ENCODE measurements at places on chromosomes 6 and 20.

DNA sequence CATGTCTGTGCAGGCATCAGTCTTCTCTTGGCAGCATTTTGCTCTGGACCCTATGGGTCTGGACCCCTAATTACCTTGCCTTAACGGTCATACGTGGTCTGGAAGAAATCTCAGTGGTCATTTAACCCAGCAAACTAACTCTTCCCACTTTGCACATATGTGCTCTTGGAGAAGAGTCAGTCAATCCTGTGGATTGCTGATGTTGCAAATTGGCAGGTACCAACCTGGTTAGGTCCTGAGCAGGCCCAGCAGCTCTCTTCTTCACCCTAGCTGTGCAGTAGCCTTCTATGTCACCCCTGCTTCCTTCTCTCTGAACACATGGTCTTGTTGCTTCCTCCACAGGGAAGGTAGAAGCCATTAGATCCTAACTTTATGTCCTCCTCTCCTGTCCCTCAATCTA is 1.6 kb downstream of the CEP43 start:
- H3K27me3 ChIP-seq = no peaks in the 10 kb centered on the region
- H3K4me1 ChIP-seq = peaks cover 56% of the 10 kb centered on the region
- H3K27ac ChIP-seq = no peak overlapping the region
- DNase-seq = no peak
- peak overlapping the region; percentile 84 for H3K4me3 ChIP-seq
- peaks cover 6% of the 10 kb centered on the region for H3K36me3 ChIP-seq

DNA sequence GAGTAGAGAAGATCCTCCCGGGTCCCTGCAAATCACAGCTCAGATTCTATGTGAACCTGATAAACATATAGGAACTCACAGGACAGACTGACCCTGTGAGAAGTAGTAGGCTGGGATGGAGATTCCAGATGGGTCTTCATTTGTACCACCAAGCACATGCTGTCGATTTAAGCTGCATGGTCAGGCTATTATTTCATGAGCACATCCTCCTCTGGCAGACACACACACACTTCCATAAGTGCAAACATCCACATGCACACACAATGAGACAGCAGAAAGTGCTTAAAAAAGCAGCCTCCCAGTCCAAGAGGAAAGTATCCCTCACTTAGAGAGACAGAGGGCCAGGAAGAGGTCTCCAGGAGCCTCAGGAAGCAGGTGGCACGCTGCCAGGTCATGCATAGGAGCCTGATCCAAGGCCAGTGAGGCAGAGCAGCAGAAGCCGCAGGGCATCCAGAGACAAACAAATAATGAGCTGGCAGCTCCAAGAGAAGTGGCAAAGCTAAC is 131.8 kb downstream of the UNC5CL start:
- H3K27me3 ChIP-seq = no peaks in the 10 kb centered on the region
- peak overlapping the region; percentile 45 for H3K27ac ChIP-seq
- DNase-seq = peak; percentile 51
- peaks cover 4% of the 10 kb centered on the region for H3K4me1 ChIP-seq

DNA sequence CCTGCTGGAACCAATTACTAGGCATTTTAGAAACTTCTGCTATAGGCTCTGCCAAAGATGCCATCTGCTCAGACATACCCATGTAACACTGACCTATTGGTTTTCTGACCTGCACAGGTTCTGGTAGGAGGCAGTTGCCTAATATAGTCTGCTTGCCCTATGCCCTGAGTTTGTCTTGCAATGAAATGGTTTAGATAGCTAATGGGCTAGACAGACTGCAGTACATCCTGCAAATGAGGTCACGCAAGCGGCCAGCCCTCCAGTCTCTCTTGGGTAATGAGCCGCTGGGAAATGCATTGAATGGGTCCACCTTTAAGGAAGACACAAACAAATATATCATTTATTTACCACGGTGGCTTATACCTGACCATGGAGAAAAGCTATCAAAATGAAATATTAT is 90.6 kb upstream of the B3GAT2 start:
- H3K27me3 ChIP-seq = no peaks in the 10 kb centered on the region
- H3K27ac ChIP-seq = no peak overlapping the region
- DNase-seq = no peak
- no peak overlapping the region for H3K4me3 ChIP-seq

- peak overlapping the region; percentile 14 for H3K27ac ChIP-seq
- no peaks in the 10 kb centered on the region for H3K36me3 ChIP-seq
- peak overlapping the region; percentile 1 for H3K4me3 ChIP-seq
- DNase-seq = peak; percentile 70
These were observed 216.7 kb downstream of the ZDHHC14 start for GRCh38 chr6:157597461-157598312.

DNA sequence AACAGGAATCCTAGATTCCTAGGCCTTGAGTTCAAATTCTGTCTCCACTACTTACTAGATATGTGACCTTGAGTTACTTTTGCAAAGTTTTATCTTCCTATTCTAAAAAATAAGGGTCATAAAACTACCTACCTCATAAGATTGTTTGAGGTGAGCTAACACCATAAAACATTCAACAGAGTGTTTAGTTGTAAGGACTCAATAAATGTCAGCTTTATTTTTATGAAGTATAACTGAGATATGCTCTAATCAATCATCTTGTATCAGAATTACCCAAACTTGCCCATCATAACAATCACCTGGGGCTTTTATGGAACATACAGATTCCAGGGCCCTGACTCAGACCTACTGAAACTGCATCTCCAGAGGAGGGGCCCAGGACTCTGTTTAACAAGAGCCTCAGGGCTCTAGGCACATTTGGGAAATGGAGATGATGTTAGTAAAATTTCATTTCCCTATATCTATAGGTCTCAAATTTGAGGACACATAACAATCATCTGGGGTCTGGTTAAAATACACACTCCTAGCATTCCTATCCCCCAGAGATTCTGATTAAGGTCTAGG is 35.5 kb upstream of the MRAP2 start:
- H3K4me3 ChIP-seq = no peak overlapping the region
- DNase-seq = no peak
- H3K4me1 ChIP-seq = no peaks in the 10 kb centered on the region
- no peaks in the 10 kb centered on the region for H3K27me3 ChIP-seq
- H3K36me3 ChIP-seq = no peaks in the 10 kb centered on the region

- DNase-seq = peak; percentile 55
- peak overlapping the region; percentile 84 for H3K27ac ChIP-seq
- H3K36me3 ChIP-seq = no peaks in the 10 kb centered on the region
- H3K4me3 ChIP-seq = no peak overlapping the region
These were observed 44.3 kb downstream of the OR2B2 start for GRCh38 chr6:27867945-27868300.

DNA sequence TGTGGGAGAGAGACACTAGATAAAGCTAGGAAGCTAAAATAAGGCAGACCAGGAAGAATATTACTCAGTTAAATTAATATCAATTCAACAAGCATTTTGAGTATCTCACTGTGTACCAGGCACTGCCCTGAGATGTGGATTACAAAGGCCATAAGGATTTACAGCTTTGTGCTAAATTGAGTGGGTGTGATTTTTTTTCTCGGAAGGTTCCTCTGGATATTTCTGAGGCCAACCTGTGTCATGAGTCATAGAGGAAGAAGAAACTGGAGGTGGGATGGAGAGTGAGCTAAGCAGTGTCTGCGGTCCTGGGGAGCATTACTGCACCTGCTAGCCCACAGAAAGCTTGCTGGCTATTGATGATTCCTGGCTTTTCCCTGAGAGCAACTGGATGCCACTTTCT is 135.2 kb downstream of the RFPL4B start:
- no peak overlapping the region for H3K4me3 ChIP-seq
- no peaks in the 10 kb centered on the region for H3K27me3 ChIP-seq
- no peaks in the 10 kb centered on the region for H3K36me3 ChIP-seq

DNA sequence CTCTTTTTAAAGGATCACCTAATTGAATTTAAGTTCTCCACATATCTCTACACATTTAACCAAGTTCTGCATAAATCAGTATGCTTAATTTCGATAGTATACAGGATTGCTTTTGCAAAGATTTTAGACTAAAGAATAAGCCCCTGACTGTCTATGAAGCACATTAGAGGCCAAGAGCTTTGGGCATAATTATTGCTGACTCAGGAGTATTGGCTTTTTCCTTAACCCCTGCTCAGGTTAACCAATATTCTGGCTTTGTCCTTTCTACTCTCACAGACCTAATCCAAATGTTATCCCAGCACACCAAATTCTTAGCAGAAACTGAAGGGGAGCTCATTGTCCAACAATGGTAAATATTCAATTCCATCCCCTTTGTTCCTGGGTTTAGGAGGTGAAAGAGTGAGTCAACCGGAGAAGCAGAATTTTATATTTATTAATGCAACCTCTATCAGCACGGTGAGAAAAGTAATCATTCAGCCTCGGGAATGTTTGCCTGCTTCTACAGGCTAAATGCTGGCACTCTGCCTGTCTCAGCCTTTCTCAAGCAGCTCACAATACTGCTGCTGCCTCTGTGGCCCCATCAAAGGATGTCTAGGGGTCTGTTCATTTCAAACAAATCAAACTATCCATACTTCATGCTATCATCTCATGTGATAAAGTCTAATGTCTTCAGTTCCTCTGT is 125.0 kb downstream of the SIM1 start:
- peak; percentile 56 for DNase-seq
- H3K4me1 ChIP-seq = no peaks in the 10 kb centered on the region
- no peak overlapping the region for H3K27ac ChIP-seq
- H3K36me3 ChIP-seq = no peaks in the 10 kb centered on the region
- no peaks in the 10 kb centered on the region for H3K27me3 ChIP-seq

DNA sequence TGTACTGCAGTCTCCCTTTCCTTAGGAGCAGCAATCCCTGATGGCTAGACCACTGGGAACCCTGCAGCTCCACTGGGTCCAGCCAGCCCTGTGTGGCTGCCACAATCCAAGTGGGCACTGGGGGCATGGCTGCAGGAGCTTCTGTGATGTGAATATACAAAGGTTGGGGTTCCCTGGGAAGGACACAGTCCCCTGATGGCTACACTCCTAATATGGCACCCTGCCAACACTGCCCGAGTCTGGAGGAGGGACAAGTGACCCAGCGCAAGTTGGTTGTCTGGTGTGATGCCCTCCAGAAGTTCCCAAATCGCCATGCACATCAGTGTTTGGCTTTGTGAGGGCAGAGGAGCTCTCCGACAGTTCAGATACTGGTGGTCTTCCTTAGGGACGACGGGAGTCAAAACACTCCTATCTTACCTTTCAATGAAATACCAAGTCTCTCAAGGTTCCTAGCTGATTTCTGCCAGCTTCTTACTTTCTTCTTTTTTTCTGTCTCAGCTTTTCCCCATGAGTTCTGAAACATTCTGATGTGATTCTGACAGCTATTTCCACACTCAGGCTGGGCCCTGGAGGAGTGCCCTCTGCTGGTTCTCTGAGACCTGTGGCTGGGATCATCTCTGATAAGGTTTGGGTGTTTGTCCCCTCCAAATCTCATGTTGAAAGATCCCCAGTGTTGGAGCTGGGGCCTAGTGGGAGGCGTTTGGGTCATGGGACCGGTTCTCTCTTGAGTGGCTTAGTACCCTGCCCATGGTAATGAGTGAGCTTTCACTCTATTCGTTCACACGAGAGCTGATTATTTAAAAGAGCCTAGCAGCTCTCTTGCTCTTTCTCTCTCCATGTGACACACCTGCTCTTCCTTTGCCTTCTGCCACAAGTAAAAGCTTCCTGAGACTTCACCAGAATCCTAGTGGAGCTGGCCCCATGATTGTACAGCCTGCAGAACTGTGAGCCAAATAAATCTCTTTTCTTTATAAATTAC is 15.5 kb upstream of the ZFP57 start:
- H3K27me3 ChIP-seq = no peaks in the 10 kb centered on the region
- no peaks in the 10 kb centered on the region for H3K4me1 ChIP-seq
- H3K27ac ChIP-seq = no peak overlapping the region
- no peaks in the 10 kb centered on the region for H3K36me3 ChIP-seq
- H3K4me3 ChIP-seq = no peak overlapping the region

DNA sequence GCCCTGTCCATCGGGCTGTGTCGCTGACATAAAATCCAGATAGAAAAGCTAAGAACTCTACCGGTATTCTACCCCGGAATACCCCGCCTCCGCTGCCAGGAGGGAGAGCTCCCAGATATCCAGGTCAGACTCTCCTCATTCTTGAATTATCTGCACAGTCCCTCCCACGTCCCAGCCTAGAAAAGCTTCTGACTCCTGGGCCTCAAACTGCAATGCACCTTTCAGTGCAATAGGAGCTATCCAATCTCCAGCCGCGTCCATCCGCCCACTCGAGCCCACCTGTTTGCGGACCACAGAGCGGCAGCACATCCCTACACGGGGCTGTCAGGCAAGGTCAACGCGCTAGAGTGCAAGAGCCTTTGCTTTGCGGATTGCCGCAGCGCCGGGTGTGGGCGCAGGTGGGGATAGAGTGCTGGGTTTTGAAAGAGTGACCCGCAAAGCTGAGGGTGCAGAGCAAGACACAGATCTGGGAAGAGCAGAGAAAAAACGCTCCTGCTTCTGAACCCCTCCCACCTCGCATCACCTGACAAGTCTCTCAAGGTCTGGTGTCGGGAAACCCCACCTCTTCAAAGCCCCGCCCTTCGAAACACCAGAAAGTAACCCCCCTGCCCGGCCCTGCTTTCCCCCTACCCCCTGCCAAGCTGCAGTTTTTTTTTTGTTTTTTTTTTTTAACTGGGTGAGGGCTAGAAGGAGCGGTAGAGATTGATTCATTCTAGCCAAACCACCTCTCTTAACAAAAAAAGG is 1.3 kb downstream of the TAPBP start:
- peak overlapping the region; percentile 97 for H3K27ac ChIP-seq
- peak; percentile 92 for DNase-seq
- H3K4me3 ChIP-seq = peak overlapping the region; percentile 73
- peaks cover 9% of the 10 kb centered on the region for H3K36me3 ChIP-seq
- H3K27me3 ChIP-seq = no peaks in the 10 kb centered on the region

DNA sequence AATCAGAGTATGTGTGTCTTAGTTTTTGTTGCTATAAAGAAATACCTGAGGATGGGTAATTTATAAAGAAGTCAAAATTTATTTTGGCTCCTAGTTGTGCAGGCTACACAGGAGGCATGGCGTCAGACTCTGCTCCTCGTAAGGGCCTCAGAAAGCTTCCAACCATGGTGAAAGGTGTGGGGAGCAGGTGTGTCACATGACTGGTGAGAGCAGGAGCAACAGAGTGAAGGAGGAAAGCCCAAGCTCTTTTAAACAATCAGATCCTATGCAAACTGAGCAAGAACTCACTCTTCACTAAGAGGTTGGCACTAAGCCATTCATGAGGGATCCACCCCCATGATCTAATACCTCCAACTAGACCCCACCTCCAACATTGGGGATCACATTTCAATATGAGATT is 1524.3 kb downstream of the HACE1 start:
- no peaks in the 10 kb centered on the region for H3K4me1 ChIP-seq
- H3K27ac ChIP-seq = no peak overlapping the region
- DNase-seq = no peak
- H3K36me3 ChIP-seq = no peaks in the 10 kb centered on the region
- no peak overlapping the region for H3K4me3 ChIP-seq

GRCh38 chr6:71908162-71908765 is 21.9 kb downstream of the RIMS1 start:
- no peaks in the 10 kb centered on the region for H3K27me3 ChIP-seq
- no peak overlapping the region for H3K4me3 ChIP-seq
- H3K36me3 ChIP-seq = no peaks in the 10 kb centered on the region
